ENCODE measurements at places on chromosomes 2 and 18.

- no peak for DNase-seq
Measured at GRCh38 chr2:216279459-216279858, 92.8 kb downstream of the MARCHF4 start.

DNA sequence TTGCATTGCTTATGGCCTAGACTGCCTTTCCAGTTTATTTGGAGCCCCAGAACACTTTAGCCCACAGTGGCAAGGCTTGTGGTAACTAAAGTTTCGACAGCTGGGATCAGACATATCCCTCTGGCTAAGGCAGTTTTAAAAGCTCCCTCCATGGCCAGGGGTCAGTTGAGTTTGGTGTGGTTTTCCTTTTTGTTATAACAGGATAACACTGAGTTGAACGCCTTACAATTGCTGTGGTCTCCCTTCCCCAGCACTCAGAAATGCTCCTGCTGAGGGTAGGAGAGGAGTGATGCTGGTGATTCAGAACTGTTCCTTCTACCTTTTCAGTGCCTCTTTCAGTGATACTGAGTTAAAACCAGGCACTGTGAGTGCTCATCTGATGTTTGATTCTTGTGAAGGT lies 182.6 kb downstream of the GULP1 start:
- no peak for DNase-seq

DNA sequence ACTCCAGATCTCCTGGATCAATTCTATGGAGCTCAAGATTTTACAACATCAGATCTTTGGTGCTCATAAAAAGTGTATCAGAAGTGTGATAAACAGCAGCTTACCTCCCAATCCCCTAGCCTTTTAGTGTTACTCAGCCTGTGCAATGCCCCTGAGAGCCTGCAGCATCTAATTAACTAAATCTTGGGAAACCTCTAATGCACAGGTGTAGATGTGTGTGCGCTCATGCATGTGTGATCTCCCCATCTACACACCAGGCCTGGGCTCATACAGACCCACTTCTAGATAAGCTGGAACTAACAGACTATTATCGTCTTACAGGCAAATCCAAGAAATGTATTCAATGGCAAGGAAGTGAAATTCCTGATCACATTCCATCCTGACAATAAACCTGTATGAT lies 7.5 kb downstream of the SUCLG1 start:
- no peak for DNase-seq

DNA sequence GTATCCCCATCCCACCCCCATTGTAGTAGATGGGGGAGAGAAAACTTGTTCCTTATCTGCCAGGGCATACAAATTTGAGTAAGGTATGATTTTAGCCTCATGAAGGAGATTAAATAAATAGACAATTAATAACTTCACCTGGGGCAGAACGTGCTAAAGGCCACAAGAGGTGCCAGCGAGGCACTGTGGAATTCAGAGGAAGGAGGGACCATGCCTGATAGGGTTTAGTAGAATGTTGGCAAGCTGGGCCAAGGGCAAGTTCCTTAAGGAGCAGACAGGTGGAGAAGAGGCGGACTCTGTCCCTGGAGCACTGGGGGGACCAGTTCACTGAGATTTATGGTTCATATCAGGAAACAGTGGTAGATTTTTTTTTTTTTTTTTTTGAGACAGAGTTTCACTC lies 22.5 kb downstream of the STAMBP start:
- DNase-seq, result no peak

GRCh38 chr2:204360218-204361007 lies 184.9 kb upstream of the PARD3B start:
- DNase-seq, result no peak

DNA sequence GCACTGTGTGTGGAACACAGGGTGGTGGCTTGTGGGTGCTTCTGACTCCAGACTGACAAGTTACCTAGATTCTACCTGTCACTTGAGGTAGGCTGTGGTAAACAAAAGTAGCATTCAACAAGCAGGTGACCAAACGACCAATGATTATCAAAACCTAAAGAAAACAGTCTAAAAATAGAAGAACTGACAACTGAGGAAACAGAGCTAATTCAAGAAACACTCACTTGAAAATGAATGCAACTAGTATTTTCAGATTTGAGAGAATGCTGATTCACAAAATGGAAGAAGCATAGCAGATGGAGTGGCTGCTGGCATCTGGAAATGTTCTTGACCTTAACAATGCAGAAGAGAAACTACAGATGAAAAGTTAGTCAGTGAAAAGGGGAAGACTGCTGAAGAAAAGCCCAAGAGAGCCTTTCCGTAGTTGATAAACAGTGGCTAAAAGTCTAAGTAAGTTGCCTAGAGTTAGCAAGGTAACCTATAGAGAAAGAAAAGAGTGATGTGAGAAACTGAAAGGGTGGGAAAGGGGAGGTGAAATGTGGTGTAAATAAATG lies 170.4 kb downstream of the NCK2 start:
- DNase-seq, result no peak

DNA sequence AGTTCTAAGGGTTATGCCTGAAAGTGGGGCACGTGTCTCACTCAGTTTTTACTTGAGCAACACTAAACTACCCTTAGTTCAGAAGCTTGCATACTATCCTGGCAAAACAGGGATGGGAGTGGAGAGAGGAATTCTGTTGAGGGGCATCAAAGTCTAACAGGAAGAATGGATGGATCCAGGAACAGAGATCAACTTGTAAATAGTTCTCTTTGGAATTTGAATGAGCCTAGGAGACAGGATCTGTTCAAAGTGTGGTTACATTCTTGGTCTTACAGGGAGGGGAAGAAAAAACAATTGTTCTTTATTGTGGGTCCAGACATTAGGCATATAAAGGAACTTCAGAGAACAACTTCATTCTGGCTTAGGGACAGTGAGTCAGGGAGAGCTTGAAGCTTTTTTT lies 560.2 kb downstream of the CNTNAP5 start:
- no peak for DNase-seq

DNA sequence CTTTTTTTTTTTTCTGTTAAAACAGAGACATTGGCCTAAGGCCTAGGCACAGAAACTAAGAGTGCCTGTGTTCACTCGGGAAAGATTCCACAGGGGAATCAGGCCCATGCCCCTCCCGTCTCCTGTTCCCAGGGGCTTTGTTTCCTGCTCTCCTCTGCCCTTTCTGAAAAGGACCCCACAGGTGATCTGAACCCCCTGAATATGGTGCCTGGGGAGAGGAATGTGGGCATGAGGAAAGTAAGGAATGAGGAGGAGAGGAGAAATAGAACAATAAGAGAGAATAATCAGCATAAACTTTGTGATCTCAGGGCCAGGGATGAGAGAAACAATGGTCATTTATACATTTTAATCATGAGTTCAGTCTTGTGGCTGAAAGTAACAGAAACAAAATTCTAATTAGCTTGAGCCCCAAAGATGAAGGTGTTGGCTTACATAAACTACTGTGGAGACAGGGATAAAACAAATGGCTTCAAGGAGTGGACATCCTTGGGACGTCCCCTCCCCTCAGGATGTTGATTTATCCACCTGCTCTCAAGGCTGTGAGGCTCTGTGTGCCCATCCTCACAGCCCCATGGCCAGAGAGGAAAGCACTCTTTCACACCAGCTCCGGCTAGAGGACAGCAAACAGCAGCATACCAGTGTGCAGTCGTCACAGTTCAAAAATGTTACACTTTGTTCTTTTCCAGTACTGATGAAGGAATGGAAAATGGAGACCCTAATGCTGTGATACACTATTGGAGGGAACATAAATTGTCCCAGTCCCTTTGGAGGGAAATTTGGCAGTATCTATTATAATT lies 46.4 kb upstream of the MRPL33 start:
- DNase-seq, result no peak

- DNase-seq, result no peak
Measured at GRCh38 chr2:127471286-127471988, 53.2 kb downstream of the PROC start.

DNA sequence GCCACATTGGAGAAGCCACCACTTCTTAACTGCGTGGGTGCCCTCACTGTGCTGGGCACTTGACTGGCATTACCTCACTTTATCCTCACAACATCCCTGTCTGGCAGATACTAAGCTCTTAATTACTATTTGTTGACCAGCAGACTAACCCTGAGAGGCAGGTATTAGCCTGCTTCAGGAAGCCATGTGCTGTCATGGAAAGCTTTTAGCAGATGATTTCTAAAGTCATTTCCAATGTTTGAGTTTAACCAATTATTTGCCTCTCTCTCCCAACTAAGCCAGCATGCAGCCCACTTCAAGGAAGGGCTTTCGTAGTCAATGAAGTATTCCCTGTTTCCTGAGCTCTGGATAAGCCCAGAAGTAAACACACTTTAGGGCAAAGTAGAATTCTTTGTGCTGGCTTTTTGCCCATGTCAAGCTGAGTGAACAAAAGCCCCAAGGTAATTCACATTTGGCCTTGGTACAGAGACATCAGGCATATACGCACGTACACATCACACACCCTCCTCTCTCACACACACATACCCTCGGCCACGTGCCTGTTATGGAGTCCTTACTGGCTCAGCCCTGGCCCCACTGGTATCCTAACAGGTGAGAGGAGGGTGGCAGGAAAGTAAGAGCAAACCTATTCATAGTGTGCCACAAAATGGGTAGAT lies 108.6 kb downstream of the C1D start:
- no peak for DNase-seq

- no peak for DNase-seq
Measured at GRCh38 chr18:25282282-25282681, 69.7 kb downstream of the ZNF521 start.

- peak; percentile 53 for DNase-seq
Measured at GRCh38 chr2:241272303-241273209, 42.9 kb downstream of the HDLBP start.

- no peak for DNase-seq
Measured at GRCh38 chr2:194700726-194701125, 956.3 kb upstream of the SLC39A10 start.

GRCh38 chr2:240208096-240208495 lies 67.6 kb upstream of the OTOS start:
- no peak for DNase-seq

- no peak for DNase-seq
Measured at GRCh38 chr18:64639536-64639935, 490.6 kb upstream of the LINC00305 start.

- no peak for DNase-seq
Measured at GRCh38 chr2:190977505-190977904, 36.5 kb downstream of the STAT1 start.

DNA sequence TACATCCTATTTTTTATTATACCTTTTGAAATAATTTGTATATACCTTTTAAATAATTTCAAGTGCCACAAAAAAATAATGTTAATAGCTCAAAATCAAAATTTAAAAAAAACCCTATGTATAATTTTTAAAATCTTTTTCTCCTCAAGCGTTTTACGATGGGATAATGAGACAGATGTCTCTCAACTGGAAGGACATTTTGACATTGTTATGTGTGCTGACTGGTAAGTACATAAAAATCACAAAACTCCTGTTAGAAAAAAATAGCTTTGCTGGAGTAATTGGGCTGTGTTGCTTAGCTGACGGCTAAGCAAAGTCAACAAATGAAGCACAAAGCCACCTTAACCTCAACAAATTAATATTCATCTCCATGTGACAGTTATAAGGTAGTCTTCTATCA lies 198.0 kb upstream of the SIX3 start:
- no peak for DNase-seq

DNA sequence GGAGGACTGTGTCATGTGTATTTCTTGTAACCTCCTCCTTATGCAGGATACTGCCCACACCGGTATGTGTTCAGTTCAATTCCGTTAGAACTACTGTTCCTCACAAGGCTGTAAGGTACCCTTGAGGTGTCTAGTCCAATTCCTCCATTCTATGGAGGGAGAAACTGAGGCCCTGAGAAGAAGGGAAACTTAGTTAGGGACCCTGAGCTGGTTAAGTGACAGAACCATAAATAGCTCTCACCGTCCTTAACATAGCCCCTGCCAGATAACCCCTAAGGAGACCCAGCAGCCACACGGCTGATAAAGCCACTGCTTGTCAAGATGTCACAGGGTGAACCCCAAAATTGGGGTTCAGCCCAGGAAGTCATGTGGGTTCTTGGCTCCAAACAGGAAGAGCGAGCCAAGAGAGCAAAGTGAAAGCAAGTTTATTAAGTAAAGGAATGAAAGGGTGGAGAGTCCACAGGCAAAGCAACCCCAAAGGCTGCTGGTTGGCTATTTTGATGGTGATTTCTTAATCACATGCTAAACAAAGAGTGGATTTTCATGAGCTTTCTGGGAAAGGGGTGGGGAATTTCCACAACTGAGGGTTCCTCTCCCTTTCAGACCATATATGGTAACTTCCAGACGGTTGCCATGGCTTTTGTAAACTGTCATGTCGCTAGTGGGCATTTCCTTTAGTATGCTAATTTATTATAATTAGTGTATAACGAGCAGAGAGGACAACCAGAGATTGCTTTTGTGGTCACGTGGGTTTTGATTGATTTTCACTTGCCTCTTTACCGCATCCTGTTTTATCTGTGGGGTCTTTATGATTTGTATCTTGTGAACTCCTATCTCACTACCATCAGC lies 83.4 kb upstream of the RTN4 start:
- DNase-seq, result peak; percentile 25

- DNase-seq, result no peak
Measured at GRCh38 chr2:105375001-105375561, 23.8 kb downstream of the FHL2 start.

DNA sequence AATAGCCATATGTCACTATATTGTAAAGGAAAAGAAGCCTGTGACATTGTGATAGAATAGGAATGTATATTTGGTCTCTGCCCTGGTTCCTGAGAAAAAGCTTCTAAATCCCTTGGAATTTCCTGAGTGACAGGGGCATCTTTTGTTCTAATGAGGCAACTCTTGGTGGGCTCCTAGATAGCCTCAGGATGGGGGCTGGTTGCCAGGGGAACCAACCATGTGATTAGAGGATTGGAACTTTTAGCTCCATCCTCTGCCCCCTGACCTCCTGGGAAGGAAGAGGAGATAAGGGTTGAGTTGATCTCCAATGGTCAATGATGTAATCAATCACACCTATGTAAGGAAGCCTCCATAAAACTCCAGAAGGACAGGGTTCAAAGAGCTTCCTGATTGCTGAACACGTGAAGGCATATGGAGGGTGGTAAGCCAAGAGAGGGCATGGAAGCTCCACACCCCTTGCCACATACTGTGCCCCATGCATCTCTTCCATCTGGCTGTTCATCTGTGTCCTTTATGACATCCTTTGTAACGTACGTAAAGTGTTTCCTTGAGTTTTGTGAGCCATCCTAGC lies 2.9 kb upstream of the ME2 start:
- DNase-seq, result no peak

GRCh38 chr2:200350850-200351285 lies 44.4 kb downstream of the SPATS2L start:
- DNase-seq, result no peak

DNA sequence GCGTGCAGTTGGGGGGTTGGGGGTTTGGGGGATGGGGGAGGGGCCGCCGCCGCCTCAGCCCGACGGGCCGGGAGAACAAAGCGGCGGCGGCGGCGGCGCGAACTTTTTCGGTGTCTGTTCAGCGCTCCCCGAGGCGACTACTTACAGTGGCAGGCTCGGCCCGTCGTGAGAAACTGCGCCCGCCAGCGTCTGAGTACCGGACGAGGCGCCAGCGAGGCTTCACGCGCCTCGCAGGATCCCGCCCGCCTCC lies 172 bp downstream of the PRKD3 start:
- DNase-seq, result no peak

- peak; percentile 34 for DNase-seq
Measured at GRCh38 chr2:95728878-95729596, 137.2 kb downstream of the TRIM43 start.

- DNase-seq, result no peak
Measured at GRCh38 chr18:61295153-61295552, 38.1 kb upstream of the CDH20 start.
